ENCODE measurements at places on chromosomes 16 and 17.
A peak's percentile ranks its signal among the peaks of the same experiment; 100 is the strongest.

DNA sequence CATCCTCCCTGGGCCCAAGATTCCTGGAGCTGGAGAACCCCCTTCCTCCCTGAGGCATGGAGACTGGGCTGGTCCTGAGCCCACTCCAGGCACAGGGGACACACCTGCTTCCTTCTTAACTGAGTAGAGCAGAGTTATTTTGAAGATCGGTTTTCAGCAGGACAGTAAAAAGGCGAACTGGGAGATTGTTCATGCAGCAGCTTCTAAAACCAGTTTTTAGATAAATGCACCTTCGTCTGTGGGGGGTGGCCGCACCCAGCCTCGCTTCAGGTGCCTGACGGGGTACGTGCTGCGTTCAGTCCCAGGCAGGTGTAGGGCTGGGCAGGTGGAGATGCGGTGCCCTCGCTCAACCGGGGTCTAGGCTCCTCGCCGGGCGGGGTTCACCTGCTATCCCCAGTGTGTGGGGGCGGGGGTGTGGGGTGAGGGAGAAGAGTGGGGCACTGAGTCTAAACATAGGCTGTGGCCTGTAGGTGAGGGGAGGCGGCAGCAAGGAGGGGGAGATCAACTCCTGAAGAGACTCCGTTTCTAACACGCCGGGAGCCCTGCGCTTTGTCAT lies 69.5 kb downstream of the JPH3 start:
- DNase-seq: no peak

DNA sequence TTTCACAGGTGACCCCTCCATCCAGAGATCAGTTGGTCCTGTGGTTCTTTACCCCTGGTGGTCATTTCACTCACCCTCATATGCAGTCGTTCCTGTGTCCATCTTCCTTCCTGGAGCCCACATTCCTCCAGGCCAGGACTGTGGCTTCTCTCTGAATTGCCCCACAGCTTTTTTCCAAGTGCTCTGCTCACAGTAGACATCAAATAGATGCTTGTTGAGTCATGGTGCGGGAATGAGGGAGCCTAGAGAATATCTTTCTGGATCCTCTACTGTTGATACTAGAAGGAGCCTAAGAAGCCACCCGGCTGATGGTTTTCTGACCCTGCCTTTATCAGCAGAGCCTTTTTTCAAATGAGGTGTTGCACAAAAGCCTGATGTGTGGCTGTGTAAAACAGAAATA lies 10.4 kb downstream of the USB1 start:
- DNase-seq: peak; percentile 78

DNA sequence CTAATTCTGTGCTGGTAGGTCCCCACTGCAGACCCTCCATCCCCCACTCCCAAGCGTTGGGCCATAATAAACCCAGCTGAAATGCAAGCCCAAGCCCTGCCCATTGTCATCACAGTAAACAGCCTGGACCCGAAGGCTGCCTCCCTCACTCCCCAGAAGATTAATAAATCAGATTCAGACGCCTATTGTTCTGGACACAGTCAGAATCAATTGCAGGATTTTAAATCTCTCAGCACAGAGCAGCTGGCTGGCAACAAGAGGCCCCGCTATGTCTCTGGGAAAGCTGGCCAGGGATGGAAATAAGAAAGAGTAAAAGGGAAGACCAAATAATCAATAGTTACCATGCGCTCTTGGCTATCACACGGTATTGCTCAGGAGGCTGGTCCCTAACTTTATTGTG lies 93.9 kb downstream of the C17orf67 start:
- no peak for DNase-seq

DNA sequence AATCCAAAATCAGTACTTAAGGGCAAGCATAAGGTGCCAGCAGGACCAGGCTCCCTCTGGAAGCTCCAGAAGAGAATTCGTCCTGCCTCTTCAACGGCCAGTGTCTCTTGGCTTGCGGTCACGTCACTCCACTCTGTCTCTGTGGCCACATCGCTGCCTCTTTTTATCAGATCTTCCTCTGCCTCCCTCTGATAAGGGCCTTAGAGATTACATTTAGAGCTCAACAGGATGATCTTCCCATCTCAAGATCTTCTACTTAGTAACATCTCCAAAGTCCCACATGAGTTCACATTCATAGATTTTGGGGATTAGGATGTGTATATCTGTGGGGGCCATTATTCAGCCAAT lies 16.9 kb downstream of the MPG start:
- DNase-seq: no peak

- DNase-seq: no peak
Observed at GRCh38 chr16:726438-727290, at the start of the genes CCDC78 and HAGHL. TSS of gene CCDC78 (minus strand) at chr16:726443. CDS start at chr16:726367, 76 bp downstream. TSS of gene HAGHL (plus strand) at chr16:727106. CDS start at chr16:727510, 404 bp downstream.

DNA sequence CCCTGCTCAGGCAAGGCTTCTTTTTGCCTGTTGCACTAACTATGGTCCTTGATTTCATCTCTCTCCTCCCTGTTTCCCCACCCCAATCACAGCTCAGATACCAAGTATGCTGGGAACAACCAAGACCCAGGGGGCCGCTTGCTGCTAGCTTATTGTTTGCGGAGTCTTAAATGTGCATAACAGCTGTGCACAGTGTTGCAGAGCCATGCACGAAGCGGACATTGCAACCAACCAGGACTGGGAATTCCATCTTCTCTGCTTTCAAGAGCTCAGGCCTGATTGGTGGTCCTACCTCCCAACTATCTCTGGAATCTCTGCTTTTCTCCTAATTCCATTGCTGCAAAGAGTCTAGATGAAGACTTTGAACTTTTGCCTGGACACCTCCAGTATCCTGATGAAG lies 281.3 kb upstream of the TNRC6C start:
- no peak for DNase-seq

DNA sequence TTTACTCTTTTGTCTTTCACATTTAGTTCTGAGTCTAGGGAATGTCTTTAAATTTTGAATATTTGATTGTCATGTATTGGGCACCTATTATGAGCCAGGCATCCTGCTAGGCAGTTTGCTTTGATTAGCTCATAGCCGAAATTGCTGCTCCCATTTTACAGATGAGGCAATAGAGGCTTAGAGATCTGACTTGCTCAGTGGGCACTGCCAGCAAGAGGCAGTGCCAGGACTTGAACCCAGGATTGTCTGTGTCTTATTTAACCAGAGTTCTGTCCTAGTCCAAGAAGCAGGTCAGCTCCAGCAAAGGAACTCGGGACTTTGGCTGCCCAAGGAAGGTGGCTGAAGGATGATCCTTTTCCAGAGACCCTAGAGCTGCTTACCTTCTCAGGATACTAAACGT lies 24.5 kb downstream of the BEAN1 start:
- DNase-seq: no peak
